Activated effector memory CD4-positive, alpha-beta T cell treated with anti-CD3 and anti-CD28 coated beads, Interleukin-2, amount 50 U/mL, for 16 hours (primary cell): ENCODE measurements at places on chromosomes 11 and 22.

GRCh38 chr11:36493332-36493731 is 16.7 kb downstream of the TRAF6 start:
- no peak for DNase-seq

DNA sequence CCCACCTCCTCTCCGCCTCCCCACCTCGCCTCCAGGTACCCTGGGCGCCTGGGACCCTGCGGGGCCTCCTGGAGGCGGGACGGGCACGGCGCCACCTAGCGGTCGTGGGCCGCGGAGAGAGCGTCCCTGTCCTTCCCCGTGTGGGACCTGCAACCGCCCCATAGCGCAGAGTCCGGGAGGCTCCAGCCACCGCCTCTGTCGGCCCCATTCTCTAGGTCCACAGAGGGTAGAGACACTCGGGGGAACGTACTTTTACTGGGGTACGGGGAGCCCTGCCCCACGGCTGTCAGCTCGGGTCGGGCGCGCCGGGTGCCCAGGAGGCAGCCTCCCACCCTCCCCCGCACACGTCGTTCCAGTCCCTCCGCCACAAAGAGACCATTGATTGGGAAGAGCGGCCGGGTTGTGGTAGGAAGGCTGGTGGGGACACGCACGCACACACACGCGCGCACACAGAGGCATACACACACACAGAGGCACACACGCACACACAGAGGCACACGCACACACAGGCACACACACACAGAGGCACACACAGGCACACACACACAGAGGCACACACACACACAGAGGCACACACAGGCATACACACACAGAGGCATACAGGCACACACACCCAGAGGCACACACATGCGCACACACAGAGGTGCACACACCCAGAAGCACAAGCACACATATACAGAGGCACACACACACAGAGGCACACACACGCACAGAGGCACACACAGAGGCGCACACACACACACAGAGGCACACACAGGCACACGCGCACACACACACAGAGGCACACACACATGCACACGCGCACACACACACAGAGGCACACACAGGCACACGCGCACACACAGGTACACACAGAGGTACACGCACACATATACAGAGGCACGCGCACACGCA is 12.6 kb upstream of the NECTIN1 start:
- DNase-seq, result peak; percentile 86

DNA sequence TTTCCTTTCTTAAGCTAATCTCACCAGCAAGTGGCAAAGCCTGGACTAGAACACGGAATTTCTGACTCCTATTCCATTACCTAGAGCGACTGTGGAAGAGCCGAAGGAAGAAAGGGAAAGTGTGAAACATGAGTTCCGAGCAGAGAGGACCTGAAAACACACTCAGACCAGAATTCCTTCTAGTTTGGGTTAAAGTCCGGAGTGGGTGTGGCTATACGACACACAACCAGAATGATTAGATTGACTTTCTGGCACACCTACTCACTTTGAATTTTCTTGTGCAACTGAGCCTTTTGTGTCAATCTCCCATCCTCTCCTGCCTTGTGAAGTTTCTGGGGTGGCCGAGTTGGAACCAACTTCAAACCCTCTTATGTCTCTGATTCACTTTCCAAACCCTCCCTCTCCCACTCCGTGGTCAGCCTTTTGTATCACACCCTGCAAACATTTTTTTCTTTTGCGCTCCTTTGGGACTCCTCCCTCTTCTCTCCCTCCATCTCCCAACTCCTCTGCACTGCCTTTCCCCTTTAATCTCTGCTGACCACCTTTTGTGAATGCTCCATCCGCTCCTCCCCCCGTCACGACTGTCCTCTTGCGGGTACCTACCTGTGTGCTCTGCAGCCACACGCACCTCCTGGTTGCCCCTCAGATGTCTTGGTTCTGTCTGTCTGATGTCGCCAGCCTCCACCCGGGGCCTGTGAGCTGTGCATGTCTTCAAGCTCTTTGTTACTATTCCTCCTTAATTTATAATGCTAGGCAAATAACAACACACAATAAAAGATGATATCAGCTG is 86.3 kb upstream of the BLID start:
- no peak for DNase-seq

GRCh38 chr11:6742260-6742659 is 29.5 kb downstream of the OR2AG2 start:
- peak; percentile 72 for DNase-seq

DNA sequence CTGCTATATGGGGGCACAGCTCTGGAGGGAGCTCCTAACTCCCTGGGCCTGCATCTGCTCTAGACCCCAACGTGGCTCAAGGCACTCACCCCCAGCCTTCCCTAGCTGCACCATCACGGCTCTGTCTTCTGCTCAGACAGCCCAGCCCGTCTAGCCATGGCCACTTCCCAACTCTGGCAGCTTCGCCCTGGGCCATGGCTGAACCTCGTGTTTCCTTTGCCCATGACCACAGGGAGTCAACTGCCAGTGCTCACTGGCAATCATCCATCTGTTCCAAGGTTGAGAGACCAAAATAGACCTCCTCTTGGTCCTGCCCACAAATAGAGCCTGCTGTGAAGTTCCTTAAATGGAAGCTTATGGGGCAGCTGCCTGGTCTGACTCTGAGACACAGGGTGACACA is 5.4 kb downstream of the LMO1 start:
- DNase-seq, result peak; percentile 25

GRCh38 chr22:36010090-36010489 is 18.5 kb downstream of the RBFOX2 start:
- no peak for DNase-seq

GRCh38 chr22:37300551-37301017 is 18.3 kb downstream of the CYTH4 start:
- peak; percentile 83 for DNase-seq

DNA sequence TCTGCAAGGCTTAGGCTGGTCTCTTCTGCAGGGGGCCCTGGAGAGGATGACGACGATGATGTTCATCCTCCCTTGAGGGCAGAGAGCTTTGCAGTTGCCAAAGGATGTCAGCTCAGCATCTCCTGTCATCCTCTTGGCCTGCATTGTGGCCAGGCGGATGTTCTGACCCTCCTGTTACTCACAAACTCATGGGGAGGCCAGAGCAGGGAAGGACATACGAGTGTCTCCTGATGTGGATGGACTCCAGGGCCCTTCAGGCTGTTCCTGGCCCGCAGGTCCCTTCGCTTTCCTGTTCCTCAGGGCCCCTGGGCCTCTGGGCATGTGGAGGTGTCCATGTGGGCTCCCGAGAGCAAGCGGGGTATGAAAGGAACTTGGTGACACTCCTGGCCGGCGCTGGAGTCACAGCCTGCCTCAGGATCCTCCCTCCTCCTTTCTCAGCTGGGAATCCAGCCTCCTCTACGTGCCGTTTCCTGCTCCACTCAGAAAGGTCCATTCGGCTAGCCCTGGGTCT is 8.5 kb downstream of the ADORA2A start:
- peak; percentile 57 for DNase-seq

DNA sequence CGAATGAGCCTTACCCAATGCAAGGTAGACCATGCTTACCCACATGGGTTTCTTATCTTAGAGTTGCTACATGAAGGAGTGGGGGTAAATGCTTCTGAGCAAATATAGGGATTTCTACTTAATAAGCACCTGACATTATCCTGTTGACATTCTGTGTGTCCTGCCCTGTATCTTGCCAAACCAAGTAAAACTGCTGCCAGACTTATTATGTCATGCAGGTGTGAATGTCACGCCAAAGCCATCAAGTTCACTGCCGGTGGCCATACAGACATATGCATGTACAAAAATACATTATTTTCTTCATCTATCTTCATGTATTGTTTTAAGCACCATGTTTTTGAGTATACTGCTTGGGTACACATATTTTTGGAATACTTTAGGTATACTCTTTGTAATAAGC is 70.2 kb downstream of the NOX4 start:
- DNase-seq, result no peak

DNA sequence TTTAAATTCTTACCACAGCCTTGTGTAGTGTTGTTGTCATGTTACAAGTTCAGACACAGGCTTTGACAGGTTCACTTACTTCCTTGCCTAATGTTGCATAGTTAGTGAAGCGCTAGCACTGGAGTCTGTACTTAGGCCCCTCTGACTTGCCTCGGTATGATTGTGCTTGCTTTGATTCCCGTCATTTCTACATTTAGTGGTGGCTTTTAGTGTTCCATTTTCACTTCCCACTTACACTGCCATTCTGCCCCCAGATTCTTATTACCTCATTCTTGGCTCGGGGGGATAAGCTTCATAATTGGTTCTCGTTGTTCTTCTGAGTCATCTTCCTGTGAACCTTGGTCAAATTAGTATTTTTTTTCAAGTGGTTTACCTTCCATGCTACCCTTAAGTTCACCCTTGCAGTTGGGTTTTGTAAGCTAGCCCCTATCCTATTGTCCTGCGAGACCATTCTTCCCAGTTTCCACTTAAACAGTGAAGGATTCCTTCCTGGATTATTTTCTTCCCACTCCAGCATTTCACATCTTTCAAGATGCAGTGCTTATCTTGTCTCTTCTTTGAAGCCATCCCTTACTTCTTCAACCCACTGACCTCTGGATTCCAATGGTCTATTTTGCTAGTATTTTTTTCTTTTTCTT is 68.7 kb downstream of the DDX10 start:
- DNase-seq, result peak; percentile 64

DNA sequence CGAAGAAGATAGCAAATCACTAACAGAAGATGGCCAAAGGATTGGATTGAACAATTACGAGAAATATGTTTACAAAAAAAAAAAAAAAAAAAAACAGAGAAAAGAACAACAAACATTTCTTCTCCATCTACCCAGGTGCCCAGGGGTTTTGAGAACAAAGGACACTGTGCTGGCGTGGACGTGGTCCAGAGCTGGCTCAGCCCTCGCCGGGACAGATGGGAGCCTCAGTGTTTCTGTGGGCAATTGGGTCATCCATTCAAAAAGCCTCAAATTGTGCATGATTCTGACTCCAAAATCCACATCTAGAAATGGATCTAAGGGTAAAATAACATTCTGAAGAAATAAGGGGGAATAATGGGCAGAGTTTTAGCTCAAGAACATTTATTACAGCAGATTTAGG is 63.1 kb downstream of the DHCR7 start:
- DNase-seq, result no peak

DNA sequence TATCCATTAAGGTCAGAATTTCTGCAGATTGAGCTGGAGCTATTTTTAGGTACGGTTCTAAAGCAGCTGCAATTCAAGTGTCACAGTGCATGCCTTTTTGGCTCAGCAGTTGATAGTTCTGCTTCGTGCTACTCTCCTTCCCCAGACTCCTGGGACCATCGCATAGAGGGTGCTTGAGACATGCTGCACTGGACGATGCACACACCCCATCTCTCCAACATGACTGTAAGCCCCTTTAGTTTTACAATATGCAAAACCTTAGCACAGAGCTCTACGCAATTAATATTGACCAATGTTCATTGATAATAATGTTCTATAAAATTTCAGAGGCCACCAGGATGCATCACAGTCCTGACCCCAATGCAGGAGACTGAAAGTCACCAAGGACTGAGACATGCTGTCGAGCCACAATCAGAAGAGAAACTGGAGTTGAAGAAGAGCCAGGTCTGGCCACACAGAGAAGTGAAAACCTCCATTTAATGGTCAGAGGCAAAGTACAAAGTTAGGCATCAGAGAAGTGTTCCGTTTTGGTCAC is 120.9 kb upstream of the ZC3H12C start:
- DNase-seq, result no peak

- DNase-seq, result no peak
Observed at GRCh38 chr11:19352771-19353160, 112.0 kb upstream of the E2F8 start.

- no peak for DNase-seq
Observed at GRCh38 chr11:28628412-28628811, 520.2 kb downstream of the METTL15 start.

GRCh38 chr22:39936523-39937145 is 23.6 kb upstream of the TMA7B start:
- no peak for DNase-seq

DNA sequence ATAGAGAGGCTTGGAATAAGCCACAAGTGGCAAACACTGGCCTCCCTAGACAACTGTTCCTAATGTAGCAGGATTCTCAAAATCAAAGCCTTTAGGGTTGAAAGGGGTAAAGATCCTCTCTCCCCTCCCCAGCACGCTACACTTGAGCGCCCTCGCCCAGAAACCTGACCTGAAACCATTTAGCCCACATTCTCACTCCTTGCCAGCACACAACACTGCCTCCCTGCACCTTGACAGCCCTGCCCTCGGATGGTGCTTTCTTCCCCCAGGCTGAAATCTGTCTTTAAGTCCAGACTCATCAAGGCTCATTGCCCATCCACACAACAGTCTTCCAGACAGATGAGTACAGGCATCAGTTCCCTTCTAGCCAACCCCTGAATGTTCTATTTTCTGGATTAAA is 26.5 kb downstream of the CWC15 start:
- DNase-seq, result no peak

GRCh38 chr22:40453671-40454070 is 83.3 kb downstream of the SGSM3 start:
- no peak for DNase-seq

DNA sequence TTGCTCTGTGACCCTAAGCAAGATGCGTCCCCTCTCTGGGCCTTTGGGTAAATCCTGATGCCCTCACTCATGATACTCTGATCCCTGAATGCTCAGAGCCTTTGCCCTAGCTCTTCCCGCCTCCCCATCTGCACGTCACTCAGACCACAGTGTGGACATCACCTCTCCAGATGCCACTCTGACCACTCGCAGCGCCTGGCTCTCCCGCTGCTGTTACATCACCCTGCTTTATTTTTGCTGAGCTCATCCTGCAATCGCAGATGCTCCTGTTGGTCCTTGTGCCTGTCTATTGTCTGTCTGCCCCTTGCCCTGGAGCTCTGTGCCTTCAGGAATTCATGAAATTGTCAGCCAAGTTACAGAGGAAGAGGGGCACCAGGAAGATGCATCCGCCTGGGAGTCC is 5.5 kb downstream of the OSM start:
- no peak for DNase-seq
